Cerebellar nuclear complex (tissue), 1 donor: ENCODE measurements at places on chromosomes 16 and 17.

GRCh38 chr16:67177743-67178699 is 5.7 kb downstream of the MATCAP1 start:
- DNase-seq, result no peak

- DNase-seq, result no peak
Observed at GRCh38 chr16:70689970-70690891, 4.4 kb upstream of the MTSS2 start.

DNA sequence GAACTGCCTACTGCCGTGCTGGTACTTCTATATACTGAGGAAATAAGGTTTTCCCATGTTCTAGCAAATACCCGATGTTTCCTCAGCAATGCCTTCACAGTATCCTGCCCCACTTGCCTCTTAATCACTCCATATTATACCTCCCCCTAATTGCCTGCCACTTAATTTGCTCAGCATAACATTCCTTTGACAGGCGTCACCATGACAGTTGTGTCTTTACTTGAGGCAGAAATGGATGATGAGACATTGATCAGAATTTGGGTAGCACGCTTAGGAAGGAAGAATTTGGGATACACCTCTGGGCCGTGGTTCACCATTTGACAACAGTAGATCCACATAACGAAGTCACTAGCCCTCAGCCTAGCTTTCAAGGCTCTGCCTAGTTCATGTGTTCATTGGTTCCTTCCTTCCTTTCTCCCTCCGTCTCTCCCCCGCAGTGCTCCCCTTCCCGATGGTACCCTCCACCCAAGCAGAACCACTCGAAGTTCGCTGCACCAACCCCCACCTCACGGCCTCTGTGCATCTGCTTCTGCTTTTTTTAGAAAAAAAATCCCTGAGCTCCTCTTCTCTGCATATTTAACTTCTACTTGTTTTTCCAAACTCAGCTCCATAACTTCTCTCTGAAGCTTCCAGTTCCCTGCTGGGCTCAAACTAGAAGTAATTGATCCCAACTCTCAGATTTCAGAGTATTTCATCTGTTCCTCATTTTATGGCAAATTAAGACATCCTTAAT is 19.4 kb downstream of the IQCK start:
- no peak for DNase-seq

DNA sequence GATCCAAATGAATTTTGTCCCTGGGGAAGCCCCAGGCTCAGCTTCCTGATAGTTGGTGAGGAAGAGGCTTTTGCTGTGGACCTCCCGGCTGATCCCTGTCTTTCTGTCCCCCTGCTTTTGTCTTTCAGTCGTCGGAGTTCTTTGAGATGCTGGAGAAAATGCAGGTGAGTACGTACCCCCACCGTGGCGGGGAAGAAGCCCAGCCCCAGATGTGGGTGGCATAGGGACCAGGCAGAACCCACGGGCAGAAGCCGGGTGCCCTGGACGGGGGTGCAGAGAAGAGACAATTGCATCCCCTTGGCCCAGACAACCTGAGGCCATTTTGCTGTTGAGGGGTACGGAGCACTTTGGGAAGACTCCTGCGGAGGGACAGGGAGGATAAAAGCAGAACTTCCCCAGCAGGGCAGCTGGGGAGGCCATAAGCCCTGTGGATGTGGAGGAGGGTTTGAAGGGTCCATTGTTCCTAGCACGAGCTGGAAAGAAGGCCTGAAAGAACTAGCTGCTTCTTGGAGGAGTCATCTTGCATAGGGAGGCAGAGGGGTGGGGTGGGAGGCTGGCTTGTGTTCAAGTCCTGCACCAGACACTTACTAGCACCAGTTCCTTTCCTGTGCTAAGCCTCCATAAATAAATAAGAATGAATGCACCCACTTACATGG is 105.6 kb downstream of the OR1D5 start:
- no peak for DNase-seq

- no peak for DNase-seq
Observed at GRCh38 chr17:5629128-5629527, 44.8 kb upstream of the NLRP1 start.

GRCh38 chr17:72562615-72563188 is 441.9 kb downstream of the SOX9 start:
- DNase-seq, result no peak

DNA sequence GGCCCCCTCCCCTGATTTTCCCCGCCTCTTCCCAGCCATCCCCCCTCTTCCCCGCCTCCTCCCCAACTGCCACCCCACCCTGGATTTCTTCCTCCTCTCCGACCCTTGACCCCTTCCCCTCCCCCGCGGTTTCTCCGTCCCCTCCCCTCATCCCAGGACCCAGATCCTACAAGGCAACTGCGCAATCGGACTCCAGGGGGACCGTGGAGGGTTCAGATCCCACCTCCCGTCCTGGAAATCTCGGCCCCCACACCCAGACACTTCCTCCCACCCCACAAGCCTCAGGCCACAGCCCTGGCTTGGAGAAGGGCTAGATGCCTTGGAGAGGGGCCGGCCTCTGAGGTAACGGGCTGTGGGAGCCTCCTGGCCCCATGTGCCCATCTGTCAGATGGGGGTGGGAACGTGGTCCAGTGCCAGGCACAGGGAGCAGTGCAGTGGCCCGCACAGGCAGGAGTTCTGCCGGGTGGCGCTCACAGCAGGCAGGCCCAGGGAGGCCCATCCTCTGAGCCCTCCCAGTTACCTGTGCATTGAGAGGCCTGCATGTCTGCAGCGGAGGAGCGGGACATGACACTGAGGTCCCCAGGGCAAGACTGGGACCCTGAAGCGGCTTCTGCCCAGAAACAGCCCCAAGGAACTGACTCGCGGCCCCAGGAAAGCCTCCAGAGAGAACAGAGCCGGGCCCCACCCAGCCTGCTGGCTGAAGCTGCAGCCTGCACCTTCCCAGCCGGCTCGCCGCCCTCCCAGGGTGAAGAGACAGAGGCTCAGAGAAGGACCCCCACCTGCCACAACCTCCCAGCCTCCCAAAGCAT is 16.7 kb downstream of the ZNF423 start:
- no peak for DNase-seq

DNA sequence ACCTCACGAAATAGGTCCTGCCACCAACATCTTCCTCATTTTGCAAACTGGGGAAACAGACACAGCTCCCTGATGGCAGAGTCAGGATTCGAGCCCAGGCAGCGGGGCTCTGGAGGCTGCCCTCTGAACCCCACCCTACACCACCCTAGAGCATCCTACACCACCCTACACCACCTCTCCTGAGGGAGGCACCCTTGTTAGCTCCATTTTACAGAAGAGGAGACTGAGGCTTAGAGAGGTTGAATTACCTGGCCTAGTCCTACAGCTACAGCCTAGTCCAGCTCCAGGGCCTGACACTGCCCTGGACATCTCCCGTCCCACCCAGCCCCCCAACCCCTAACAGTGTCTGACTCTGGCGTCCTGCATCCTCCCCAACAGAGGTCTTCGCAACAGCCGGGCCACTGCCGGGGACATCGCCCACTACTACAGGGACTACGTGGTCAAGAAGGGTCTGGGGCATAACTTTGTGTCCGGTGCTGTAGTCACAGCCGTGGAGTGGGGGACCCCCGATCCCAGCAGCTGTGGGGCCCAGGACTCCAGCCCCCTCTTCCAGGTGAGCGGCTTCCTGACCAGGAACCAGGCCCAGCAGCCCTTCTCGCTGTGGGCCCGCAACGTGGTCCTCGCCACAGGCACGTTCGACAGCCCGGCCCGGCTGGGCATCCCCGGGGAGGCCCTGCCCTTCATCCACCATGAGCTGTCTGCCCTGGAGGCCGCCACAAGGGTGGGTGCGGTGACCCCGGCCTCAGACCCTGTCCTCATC is 3.2 kb upstream of the NECAB2 start:
- DNase-seq, result no peak

DNA sequence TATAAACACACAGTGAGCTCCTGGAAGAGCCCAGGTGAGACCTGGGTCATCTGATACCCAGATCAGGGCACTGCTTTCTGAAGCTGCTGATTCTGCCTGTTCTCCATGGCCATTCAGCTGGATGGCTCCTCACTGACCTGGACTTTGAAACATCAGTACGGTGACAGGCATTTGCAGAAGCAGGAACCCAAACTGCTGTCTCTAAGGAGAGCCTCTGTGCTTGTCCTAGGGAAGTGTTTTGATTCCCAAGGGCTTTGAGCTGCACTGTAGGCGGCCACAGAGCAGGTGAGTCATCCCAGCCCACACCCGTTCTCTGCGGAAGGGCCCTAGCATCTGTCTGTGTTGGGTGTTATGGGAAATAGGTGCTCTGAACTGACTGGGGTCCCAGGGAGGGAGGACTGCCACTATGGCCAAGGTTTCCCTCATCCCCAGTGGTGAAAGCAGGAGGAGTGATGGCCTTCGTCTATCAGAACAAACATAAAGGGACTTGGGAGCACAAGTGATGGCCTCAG is 60.7 kb upstream of the ADCY9 start:
- DNase-seq, result no peak

GRCh38 chr16:51473091-51473490 is 322.0 kb upstream of the SALL1 start:
- DNase-seq, result no peak

DNA sequence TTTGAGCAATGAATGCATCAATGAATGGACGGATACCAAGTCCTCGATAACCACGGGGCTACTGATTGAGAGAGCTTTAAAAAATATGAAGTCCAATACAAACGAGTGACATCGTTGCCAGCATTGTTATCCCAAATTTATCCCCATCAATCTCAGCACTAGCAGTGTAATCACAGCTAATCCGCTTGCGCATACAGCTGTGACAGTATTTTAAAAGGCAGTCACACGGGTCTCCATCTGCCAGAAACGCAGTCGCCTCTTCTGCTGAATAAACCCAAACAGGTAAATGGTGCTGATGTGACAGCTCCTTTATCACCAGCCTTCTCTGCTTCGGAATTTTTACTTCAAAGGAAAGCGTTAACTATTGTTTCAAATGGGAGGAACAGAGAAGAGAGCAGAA is 311.1 kb downstream of the XYLT1 start:
- DNase-seq, result no peak

DNA sequence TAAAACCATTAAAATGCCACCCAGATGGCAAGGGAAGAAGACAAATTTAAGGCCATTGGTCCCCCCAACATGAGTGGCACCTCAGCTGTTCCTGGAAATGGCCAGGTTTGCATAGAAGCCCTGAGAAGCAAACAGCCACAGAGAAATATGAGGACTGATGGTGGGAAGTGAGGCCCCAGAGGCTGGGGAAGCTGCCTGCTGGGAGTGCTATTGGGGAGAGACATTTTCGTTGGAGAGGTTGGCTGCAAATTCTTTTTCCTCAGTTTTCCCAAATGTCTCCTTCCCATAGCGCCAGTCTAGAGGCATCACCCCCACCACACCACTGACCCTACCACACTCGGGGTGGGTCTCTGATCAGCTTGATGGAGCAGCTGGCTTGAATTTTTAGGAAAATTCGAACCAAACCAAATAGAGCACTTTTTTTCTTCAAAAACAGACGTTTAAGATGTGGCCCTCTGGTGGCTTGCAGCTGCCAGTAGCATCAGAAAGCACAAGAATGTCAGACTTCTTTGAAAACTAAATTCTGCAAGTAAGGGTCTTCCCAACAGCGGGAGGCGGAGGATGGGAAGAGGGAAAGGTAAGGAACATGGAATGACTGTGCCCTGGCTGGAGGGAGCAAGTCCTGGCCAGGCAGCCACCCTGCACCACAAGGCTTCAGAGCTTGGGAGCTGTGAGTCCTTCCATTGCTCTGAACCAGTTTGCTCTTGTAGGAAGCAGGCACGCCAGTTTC is 13.2 kb upstream of the SLC12A3 start:
- DNase-seq, result no peak

DNA sequence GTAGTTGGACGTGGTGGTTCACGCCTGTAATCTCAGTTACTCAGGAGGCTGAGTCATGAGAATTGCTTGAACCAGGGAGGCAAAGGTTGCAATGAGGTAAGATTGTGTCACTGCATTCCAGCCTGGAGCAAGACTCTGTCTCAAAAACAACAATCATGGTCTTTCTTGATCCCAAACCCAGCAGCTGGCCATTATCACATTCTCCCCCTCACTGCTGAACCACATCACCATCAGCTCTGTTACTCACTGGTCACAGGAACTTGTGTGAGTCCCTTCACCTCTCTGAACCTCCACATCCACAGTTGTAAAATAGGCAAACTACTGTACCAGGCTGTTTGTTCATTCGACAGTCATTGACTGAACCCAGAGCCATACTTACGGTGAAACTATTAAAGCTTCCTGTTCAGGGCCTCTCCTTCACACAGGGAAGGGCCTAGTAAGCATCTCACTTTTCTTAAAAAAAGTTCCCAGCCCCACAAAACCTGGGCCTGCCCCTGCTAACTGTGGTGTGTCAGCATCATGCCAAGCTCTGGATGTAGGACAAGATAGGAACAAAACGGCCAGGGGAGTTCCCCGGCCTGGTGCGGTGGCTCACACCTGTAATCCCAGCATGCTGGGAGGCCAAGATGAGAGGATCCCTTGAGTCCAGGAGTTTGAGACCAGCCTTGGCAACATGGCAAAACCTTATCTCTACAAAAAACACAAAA is 104.7 kb downstream of the COPRS start:
- no peak for DNase-seq

DNA sequence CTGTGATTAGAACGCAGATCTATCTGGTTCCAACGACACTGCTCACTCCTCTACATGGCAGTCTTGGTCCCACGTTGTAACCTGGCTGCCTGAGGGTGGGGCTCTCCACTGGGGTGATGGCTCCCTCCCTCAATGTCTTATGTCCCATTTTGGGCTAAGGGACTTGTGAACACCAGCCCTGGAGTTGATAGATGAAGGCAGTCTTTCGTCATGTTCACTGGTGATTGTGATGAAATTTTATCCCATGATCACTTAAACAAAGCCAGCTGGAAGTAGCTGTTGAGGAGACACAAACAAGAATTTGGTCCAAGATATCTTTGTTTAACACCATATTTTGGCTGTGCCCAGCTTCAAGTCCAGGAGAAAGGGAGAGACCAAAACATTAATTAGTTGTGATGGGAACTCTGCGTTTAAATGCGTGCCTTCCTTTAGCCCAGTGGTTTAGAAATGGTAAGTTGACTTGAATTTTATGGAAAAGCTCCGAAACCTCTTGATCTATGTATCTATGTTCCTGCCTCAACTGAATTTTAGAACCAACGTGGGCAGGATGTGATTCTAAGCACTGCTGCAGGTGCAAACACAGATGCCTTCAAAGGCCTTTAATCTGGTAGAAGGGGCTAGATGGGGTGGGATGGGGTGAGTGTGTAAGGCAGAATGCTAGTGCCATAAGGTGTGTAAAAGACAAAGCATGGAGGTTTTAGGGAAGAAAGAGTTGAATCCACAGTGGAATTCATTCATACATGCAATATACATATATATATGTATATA is 186.8 kb upstream of the IRX3 start:
- DNase-seq, result no peak
